Epithelial cell of proximal tubule (primary cell): ENCODE measurements at places on chromosomes 12 and 14.
A peak's percentile ranks its signal among the peaks of the same experiment; 100 is the strongest.

GRCh38 chr12:2180737-2181082 lies 127.9 kb downstream of the CACNA1C start:
- no peak for DNase-seq

DNA sequence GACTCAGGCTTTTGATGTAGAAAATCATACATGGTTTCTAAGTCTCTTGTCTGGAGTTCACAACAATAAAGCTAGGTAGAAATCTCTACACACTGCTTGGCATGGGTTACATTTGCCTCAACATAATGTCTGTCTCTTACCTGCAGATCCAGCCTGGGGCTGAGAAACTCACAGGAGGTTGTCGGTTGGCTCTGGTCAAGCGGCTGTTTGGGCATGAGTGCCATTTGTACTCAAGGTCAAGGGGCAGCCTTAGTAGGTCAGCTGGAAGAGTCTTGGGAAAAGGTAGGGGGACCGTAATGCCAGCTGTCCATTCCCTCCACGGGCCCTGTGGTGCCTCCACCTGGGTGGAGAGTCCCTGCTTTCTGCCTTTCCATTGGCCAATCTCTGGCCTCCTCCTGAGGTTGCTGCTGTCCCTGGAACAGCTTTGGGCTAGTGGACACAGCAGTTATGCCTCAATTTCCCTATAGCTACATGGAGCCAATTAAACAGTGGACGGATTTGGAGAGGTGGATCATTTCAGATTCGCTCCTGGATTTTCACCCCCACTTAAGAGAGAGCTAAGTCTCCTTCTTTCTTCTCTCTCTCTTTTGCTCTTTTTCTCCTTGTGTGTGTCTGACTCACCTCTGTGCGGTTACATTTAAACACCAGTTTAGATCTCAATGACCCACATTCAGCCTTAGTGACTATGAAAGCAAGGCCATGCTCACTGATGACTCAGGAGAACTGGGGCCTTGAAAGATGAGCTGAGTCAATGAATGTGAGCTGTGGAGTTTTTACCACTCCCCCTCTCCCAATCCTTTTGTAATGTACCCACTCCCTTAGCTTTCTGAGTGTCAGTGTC lies 132.8 kb upstream of the HIF1A start:
- peak; percentile 100 for DNase-seq

GRCh38 chr14:95349241-95349640 lies 29.5 kb upstream of the CLMN start:
- no peak for DNase-seq

GRCh38 chr12:132206046-132206434 lies 61.8 kb downstream of the NOC4L start:
- DNase-seq, result no peak

GRCh38 chr12:8780389-8780788 lies 42.0 kb upstream of the A2ML1 start:
- DNase-seq, result no peak

DNA sequence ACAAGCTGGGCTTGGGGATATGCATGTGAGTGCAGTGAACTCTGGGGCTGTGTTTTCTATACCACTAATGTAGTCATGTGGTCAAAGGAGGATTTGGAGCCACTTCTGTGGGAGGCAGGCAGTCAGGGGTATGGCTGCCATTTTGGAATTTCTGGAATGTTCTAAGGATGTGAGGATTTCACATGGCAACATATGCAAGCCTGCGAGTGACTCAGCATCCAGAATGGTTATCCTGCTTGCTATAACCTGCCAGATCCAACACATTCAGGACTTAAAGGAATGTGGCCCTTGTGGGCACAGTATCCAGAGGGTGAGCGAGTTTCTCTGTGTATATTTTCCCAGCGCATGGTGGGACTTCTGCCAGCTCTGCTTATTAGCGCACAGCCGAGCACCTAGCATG lies 249.2 kb upstream of the PWP1 start:
- DNase-seq, result peak; percentile 58

GRCh38 chr14:56490379-56490778 lies 89.2 kb upstream of the TMEM260 start:
- peak; percentile 6 for DNase-seq

GRCh38 chr12:51717326-51717925 lies 126.4 kb downstream of the SCN8A start:
- DNase-seq, result no peak

DNA sequence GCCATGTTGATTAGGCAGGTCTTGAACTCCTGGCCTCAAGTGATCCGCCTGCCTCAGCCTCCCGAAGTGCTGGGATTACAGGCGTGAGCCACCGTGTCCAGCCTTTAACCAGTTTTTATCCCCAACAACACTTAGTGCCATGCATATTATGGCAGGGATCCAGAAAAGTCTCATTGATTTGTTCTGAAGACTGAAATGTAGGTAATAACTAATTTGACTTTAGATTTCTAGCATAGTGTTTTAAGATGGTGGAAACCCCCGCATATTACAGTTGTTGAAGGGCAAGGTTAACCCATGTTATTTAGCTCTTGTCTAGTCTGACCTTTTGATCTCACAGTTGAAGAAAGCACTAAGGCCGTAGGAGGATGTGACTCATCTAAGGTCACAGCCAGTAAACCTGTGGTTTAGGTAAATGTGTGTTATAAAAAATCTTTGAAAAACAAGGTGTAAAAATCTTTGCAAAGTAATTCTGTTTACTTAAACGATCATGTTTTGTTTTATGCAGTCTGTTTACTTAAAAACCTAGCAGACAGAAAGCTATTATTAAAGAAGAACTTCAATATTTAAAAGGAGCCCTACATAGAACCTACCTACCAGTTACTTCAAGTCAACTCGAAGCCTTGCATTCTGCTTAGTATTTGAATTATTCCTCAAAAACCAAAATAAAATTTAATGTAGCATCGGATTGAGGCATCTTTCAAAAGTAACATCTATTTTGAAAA lies 24.8 kb downstream of the BICDL1 start:
- DNase-seq, result no peak

DNA sequence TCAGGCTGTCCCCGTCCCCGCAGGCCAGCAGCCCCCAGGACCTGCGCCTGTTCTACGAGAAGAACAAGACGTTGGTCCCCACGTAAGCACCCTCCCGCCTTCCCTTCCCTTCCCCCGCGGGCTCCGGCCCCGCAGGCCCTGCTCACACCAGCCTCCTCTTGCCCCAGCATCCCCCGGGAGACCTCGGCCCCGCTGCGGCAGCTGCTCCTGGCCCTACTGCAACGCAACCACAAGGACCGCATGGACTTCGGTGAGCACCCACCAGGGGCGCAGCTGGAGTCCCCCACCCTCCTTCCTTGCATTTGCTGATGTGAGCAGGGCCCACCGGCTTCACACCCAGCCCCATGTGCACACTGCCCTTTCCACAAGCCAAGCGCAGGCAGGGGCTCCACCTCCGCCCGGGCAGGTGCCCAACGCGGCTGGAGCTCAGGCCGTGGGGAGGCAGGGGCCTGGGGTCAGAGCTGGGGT lies 15.4 kb downstream of the ULK1 start:
- no peak for DNase-seq

GRCh38 chr14:72419226-72419775 lies 474.6 kb downstream of the DPF3 start:
- DNase-seq, result no peak

GRCh38 chr12:4959381-4959780 lies 49.7 kb downstream of the KCNA1 start:
- no peak for DNase-seq

GRCh38 chr12:85866986-85867776 lies 6.9 kb upstream of the NTS start:
- peak; percentile 7 for DNase-seq

DNA sequence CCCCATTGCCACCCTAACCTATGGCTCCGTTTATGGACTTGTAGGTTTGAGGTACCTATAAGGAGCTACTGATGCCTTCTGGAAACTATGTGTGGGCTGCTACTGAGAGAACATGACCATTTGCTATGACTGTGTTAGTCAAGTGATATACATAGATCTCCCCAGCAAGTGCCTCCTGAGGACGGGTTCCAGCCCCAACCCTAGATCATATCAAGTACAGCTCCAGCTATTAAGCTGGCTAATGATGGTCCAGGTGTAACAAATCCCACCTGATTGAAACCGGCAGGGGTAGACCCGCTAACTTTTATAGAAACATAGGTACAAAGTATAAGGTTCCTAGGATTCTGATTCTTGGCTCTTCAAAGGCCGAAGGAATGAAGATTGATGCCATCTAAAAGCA lies 23.7 kb downstream of the NINJ2 start:
- no peak for DNase-seq

- no peak for DNase-seq
These were observed 92.9 kb upstream of the EGLN3 start for GRCh38 chr14:34043627-34044372.

DNA sequence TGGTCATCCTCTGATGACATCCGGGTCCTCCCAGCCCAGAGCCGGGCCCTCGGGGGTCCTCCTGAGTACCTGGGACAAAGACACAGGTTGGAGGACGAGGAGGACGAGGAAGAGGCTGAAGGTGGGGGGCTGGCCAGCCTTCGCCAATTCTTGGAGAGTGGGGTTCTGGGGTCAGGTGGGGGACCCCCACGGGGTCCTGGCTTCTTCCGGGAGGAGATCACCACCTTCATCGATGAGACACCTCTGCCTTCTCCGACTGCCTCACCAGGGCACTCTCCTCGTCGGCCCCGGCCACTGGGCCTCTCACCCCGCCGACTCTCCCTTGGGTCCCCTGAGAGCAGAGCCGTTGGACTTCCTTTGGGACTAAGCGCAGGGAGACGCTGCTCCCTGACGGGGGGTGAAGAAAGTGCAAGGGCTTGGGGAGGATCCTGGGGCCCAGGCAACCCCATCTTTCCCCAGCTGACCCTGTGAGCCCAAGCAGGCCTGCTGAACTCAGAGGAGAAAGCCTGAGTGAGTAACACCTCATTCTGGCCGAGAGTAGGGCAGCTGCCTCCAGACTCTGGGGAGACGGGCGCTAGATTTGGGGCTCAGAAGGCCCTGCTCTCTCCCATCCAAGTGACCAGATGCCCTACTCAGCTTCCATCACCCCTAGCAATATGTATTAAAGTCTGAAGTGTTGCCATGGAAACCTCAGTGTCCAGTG lies 1.3 kb upstream of the P3H3 start:
- DNase-seq, result no peak

DNA sequence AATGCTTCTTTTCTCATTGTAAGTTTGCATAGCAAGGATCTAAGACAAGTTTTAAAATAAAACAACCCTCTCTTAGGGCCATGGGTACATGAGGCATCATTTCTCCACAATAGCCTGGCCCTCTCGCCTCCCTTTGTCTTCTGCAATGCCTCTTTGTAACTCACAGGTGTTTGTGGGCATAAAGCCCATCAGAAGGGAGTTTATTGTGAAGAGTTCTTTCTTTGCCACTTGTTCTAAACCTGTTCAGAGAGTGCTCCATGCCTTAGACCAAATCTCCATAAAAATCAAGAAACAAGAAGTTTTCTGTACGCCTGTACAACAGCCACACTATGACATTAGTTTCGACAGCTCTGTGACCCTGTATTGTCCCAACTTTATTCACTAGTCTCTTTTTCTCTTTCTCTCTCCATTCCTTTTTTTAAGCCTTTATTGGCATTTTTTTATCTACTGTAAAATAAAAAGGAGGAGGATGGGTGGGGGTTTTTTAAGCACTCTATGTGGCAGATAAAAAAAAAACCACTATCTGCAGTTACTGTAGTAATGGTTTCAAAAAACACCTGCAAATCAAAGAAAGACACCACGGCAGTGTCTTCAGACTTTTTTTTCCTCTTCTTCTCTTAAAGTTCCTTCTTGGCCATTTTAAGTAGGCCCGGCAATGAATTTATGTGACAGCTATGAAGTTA lies 1.6 kb downstream of the C12orf42 start:
- DNase-seq, result no peak

DNA sequence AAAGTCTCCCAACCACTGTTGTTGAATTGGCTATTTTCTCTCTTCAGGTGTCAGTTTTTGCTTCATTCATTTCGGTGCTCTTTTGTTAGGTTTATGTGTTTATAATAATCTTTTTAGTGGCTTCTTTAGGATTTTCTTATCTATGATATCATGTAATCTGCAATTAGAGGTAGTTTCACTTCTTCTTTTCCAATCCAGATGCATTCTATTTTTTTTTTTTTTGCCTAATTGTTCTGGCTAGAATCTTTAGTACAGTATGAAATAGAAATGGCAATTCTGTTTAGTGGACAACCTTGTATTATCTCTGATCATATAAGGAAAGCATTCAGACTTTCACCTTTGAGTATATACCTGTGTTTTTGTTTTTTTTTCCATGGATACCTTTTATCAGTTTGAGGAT lies 17.4 kb downstream of the CNOT2 start:
- DNase-seq, result no peak

- DNase-seq, result no peak
These were observed 123.1 kb upstream of the MGAT4C start for GRCh38 chr12:86379337-86379736.

GRCh38 chr14:64760146-64760755 lies 56.0 kb downstream of the PLEKHG3 start:
- no peak for DNase-seq

GRCh38 chr12:99722690-99723486 lies 75.3 kb downstream of the GARIN6 start:
- DNase-seq, result no peak

GRCh38 chr12:72570601-72571000 lies 298.4 kb downstream of the TRHDE start:
- no peak for DNase-seq

DNA sequence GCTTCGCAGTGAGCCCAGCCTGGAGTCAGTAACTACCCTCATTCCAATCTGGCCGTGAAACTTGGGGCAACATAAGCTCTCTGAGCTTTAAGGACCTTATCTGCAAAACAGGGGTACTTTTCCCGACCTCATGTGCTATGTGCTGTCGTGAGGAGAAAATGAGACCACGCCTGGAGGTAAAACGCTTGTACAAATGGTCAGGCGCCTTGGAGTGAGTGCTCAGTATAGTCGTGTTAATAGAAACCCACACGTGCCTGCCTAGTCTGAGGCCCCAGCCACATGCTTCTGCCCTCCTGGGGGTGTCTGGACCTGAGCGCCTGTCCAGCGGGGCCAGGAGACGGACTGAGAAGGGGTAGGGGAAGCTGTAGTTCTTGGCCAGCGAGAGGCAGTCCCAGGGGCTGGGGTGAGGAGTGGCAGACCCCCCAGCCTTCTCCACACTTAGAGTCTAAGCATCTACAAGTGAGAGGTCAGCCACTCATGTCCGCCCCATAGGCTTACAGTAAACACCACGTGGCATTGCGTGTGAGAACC lies 4.9 kb downstream of the AQP5 start:
- DNase-seq, result no peak
